ENCODE measurements at places on chromosomes 7 and 10.

GRCh38 chr10:14017467-14017866, 313.3 kb downstream of the FRMD4A start:
- no peak for DNase-seq

DNA sequence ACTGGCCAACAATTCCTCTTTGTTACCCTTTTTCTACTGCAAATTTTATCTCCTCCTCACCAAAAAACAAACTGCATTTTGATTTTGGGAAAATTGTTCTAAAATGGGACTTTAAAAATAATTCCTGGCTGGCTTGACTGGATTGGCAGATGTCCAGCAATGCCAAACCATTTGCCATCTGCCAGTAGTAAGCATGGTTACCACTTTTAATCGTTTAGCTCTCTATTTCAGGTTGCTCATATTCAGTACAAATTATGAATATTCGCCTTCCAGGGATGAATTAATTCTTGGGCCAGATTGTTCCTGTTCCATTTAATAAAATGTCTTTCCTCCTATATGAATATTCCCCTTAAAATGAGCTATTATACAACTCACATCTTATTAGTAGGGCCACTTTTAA, 35.7 kb downstream of the SMNDC1 start:
- DNase-seq = no peak

DNA sequence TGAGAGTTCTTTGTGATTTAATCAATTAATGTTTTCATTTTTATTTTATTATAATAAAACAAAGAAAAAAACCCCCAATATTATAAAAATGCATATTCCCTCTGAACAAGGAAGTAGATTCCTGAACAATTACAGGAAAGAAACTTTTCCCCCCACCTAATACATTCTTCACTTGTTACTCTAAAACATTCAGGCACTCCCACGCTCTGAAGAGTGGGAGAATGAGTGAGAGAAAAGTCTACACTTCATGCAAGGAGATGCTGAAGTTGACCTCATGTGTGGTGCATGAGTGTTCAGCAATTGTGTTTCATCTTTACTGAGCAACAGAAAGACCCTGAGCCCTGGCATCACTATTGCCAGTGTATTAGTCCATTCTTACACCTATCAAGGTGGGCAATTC, 244.2 kb upstream of the IGFBP3 start:
- DNase-seq = no peak

GRCh38 chr10:53754596-53755250, 982.1 kb upstream of the MBL2 start:
- no peak for DNase-seq

- DNase-seq = no peak
These were observed 15.8 kb downstream of the MACC1 start for GRCh38 chr7:20201380-20201779.

GRCh38 chr10:30818854-30819253, 189.3 kb upstream of the LYZL2 start:
- no peak for DNase-seq

DNA sequence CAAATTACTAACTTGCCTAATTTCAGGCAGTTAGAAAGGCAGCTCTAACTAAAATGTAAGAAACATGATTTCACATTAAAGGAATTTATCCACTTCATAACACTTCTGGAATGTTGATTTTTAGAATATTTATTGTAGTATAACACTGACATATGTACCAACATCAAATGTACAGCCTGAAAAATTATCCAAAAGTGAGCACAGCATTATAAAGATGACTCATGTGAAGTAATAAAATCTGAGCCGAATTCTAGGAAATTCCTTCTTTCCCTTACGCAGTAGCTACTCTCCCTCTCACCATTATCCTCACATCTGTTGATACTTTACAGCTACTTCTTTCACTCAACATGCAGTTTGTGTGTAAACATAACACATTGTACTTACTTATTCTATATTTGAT, 610.6 kb downstream of the ZWINT start:
- DNase-seq = no peak

- no peak for DNase-seq
These were observed 73.8 kb downstream of the IQUB start for GRCh38 chr7:123460616-123461015.

DNA sequence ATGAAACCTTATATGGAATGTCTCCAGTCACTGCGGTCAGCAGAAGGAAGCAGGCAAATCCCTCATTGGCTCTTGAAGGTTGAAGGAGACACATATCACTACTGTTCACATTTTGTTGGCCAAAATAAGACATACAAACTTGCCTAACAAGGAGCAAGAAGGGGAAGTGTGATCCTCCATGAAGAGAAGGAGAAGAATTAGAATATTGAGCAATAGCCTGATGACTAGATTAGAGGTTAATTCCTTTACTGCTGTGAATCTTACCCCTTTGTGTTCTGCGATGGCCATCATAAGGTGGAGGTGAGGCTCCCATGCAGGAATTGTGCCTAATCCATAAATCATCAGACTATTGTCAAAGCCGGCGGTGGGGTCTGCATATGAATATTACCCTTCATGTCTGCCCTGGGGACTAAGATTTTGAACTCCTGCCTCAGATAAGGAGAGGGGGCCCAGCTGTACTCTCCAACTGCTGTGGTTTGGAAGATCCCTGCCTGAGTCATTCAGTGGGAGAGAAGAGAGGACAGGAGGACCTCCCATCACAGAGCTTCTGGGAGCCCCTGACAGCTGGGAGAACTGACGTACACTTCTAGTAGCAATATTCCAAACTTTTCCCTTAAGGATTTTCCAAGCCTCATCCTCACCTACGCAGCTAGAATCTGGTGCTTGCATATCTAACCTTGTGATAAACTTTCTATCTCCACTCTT, 398.5 kb downstream of the REEP3 start:
- no peak for DNase-seq

- DNase-seq = peak; percentile 2
These were observed 38.1 kb upstream of the PIK3AP1 start for GRCh38 chr10:96758423-96758822.

DNA sequence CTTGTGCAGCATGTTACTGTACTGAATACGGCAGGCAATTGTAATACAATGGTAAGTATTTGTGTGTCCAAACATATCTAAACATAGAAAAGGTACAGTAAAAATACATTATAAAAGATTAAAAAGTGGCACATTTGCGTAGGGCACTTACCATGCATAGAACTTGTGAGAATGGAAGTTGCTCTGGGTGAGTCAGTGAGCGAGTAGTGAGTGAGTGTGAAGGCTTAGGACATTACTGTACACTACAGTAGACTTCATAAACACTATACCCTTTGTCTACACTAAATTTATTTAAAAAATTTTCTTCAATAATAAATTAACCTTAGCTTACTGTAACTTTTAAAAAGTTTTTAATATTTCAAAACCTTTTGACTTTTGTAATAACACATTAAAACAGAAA, 37.5 kb downstream of the BPGM start:
- DNase-seq = no peak

DNA sequence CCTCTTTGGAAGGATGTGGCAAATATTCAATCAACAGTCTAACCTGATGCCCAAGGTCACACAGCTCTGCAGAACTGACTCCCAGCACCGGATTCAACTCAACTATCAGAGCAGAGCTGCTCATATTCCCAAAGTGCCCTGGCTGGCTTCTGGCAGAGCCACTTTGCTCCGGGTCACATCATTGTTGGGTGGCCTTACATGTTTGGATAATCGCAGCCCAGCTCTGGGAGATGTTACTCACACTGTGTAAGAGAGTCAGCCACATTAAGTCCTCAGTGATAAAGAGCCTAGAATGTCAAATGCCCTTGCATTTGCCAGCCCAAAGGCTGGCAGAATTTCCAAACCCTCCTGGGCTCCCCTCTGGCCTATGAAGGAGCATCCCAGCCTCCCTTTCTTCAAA, 79.8 kb upstream of the PDE1C start:
- DNase-seq = no peak

GRCh38 chr7:148773334-148773733, 74.6 kb downstream of the CUL1 start:
- DNase-seq = peak; percentile 80

- DNase-seq = no peak
These were observed 22.9 kb upstream of the CAMK2B start for GRCh38 chr7:44348300-44348699.

- no peak for DNase-seq
These were observed 25.0 kb downstream of the PRKAR2B start for GRCh38 chr7:107069457-107069856.

DNA sequence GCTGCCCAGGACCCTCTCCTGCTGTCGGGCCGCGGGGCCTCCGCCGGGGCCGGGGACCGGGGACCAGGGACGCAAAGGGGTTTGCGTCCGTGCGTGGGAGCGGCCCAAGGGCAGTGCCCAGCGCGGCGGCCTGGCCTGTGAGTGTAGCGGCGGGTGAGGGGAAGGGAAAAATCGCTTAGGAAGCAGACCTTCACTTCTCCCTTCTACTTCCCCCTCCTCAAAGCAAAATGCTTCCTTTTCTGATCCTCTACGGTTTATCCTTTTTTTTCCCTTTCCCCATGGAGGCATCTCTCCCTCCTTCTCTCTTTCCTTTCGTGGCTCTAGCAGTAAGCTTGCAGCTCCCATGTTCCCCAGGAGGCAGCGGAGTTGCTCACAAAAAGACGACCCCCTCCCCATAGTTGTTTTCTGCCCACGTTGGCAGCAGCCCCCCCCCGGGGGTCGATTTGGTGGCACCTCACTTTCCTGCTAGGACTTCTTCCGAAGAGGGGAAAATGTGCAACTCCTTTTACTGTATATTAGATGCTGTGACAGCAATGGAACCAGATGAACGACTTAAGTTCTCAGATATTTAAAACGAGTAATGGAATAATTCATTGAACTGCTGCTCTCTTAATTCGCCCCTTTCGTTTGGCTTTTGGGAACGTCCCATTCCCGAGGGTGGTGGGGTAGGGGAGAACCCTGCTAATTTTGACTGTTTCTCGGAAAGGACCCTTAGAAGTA, 724 bp downstream of the CAPZA2 start:
- peak; percentile 18 for DNase-seq

DNA sequence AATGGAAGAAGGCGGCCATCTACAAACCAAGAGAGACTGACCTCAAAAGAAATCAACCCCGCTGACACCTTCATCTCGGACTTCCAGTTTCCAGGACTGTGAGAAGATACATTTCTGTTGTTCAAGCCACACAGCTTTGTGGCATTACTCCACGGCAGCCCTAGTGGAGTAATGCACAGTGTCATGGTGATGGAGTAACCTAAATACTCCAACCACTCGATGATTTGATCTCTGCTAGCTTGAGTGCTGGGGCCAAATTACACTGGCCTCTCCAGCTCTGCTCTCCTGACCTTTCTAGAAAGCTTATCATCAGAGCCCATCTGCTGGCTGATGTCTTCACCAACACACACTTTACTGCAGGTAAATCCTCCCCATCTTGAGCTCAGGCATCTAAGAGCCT, 52.2 kb downstream of the GALNT17 start:
- no peak for DNase-seq

- no peak for DNase-seq
These were observed 167.4 kb upstream of the AHR start for GRCh38 chr7:17131060-17131345.

- DNase-seq = peak; percentile 70
These were observed at the start of gene SFMBT2 for GRCh38 chr10:7410862-7411670. TSS of gene SFMBT2 (minus strand) at chr10:7411034. CDS start at chr10:7381898, 29,136 bp downstream.
